SJSA1 (cell line): ENCODE measurements at places on chromosomes 4 and X. TPM values are rescaled to one million over a fixed set of nuclear protein-coding genes. Genes with fewer than 3 reads are reported as not detected.

DNA sequence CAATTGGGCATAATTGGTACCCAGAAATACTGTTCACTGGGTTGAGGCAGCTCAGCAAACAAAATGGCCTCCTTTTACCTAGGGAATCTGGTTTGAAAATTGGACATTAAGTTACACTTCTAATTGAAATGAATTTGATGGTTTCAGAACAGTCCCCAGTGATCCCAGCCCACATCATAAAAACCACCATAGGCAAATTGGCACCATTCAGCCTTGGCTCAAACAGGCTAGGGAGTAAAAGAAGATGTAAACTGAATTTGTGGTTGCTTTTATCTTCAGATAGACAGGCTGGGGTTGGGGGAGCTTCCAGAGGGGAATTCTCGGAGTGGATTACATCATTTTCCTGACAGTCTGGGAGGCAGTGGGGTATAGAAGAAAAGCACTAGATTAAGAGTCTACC, 576.5 kb downstream of the MID1IP1 start:
- no peaks in the 10 kb centered on the region for H3K27me3 ChIP-seq
- H3K27ac ChIP-seq = no peak overlapping the region

DNA sequence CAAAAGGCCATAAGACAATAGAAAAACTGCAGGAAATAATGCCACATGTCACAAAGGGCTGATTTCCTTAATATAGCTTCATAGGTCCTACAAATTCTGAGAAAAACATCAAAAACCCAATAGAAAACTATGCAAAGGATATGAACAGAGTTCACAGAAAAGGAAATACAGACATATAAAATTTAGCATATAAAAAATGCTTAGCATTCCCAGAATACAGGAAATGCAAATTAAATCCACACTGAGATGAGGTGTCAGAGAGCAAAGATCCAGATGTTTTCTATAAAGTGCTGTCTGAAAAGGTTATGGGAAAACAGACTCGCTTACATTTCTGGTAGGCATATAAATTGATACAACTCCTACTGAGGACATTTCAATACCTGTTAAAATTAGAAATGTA, 33.8 kb downstream of the TXK start:
- no peak for DNase-seq
- no peak overlapping the region for H3K4me3 ChIP-seq
- H3K27me3 ChIP-seq = no peaks in the 10 kb centered on the region
- no peak overlapping the region for H3K27ac ChIP-seq

GRCh38 chr4:113145519-113146291, 96.3 kb downstream of the ANK2 start:
- no peaks in the 10 kb centered on the region for H3K27me3 ChIP-seq
- no peaks in the 10 kb centered on the region for H3K36me3 ChIP-seq
- H3K4me3 ChIP-seq = no peak overlapping the region
- no peak overlapping the region for H3K27ac ChIP-seq
- H3K4me1 ChIP-seq = peaks cover 41% of the 10 kb centered on the region

The KLHL2 gene
- total RNA-seq = 30.9 and 54.6 TPM in 2 replicates

The AMOT gene
- total RNA-seq = 8.3 and 11.7 TPM in 2 replicates
